ENCODE measurements at places on chromosomes 3 and 15.

GRCh38 chr3:31882895-31883294, 98.2 kb downstream of the OSBPL10 start:
- no peak for DNase-seq

DNA sequence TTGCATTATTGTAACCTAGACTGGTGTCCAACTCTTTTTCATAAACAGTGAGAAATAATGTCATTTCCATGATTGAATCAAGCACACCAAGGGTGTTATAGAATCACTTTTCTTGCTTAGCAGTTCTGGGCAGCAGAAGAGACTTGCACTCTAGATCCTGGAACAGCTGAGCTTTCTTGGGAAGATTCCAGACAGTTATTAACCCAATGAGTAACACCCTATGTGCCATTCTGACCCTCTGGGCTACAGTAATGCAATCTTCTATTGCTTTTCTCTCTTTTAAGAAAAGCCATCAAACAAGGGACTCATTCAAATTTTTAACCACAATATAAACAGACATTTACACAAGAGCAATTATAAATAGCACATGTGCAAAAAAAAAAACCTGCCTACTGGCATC, 39.3 kb upstream of the USP3 start:
- no peak for DNase-seq

GRCh38 chr15:87686841-87687522, 569.6 kb downstream of the NTRK3 start:
- DNase-seq: no peak

- no peak for DNase-seq
These were observed 147.4 kb upstream of the SMAD3 start for GRCh38 chr15:66917904-66918448.

DNA sequence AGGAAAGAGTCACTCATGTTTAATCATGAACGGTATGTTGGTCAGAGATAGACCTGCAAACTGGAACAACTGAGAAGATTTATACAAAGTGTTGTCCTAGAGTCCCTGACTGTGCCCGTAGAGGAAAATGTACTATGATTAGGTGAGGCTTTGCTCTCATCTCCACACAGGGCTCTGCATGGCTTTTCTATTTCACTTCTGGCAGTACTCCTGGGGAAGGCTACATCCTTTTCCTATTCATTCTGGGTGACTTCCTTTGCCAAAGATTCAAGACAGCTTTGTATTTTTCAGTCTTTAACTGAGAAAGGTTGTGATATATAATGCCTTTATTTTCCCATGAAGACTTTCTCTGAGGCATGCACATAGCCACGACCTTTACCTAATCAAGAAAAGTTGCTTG, 414.7 kb downstream of the ZBTB20 start:
- DNase-seq: no peak

- DNase-seq: no peak
These were observed 78.9 kb upstream of the BLM start for GRCh38 chr15:90638201-90638691.

GRCh38 chr3:159149633-159150032, 347.8 kb downstream of the MFSD1 start:
- no peak for DNase-seq

GRCh38 chr3:124993466-124993865, 58.9 kb upstream of the MUC13 start:
- no peak for DNase-seq

DNA sequence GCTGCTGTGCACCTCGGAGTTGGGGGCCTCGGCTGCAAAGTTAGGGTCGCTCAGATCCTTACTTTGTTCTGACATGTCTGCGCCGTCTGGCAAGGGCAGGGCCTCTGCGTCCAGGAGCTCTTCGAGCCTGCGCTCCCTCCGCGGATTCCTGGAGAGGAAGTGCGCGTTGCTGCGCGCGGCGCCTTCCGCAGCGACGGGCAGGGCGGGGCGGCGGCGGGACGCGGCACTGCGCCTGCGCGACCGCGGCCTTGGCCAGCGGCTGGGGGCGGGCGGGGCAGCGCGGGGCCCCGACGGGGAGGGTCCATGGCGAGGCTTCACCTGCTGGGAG, at the start of gene NDN:
TSS of gene NDN (minus strand) at position 163 of the 328 bp plus-strand sequence. CDS start at position 75, 88 bp downstream.
- no peak for DNase-seq

- no peak for DNase-seq
These were observed 26.5 kb downstream of the KLF13 start for GRCh38 chr15:31352911-31353811.

GRCh38 chr3:68924897-68925296, 7.5 kb downstream of the TAFA4 start:
- DNase-seq: no peak

GRCh38 chr3:35383216-35383615, 256.1 kb upstream of the ARPP21 start:
- DNase-seq: no peak

GRCh38 chr3:50388016-50388719, 28.8 kb upstream of the TMEM115 start:
- no peak for DNase-seq

- no peak for DNase-seq
These were observed 597.5 kb upstream of the ROBO2 start for GRCh38 chr3:76442374-76442915.

GRCh38 chr3:55014906-55015305, 87.0 kb upstream of the LRTM1 start:
- DNase-seq: no peak

GRCh38 chr15:58201516-58201915, 63.3 kb downstream of the AQP9 start:
- no peak for DNase-seq

- no peak for DNase-seq
These were observed 60.4 kb upstream of the LMOD3 start for GRCh38 chr3:69182588-69183316.

Measured in SK-N-MC (cell line).